Left forelimb (tissue), 1 donor: ENCODE measurements at places on chromosomes 7 and 10.
A peak's percentile ranks its signal among the peaks of the same experiment; 100 is the strongest.

GRCh38 chr10:77560471-77560870 lies 77.1 kb downstream of the KCNMA1 start:
- no peak for DNase-seq

DNA sequence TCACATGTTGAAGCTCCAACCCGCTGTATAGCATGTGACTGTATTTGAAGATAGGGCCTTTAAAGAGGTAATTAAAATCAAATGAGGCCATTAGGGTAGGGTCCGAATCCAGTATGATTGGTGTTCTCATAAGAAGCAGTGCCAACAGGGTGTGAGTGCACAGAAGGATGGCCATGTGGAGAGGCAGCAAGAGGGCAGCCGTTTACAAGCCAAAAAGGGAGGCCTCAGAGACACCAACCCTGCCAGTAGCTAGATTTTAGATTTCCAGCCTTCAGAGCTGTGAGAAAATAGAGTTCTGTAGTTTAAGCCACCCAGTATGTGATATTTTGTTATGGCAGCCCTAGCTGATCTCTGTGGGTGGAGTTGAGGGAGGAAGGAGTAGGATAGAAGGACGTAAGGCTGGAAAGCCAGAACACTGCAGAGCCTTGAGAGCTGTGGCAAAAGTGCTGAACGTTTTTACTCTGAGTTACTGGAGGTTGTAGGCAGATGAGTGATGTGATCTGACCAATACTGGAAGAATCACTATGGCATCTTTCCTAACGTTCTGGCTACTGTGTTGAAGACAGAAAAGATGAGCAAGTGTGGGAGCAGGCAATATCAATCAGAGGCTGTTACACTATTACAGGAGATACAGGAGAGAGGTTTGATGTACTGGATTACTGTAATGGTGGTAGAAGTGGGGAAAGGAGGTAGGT lies 334.9 kb downstream of the ELMO1 start:
- DNase-seq, result no peak

- no peak for DNase-seq
Observed at GRCh38 chr10:32199714-32200394, 143.6 kb upstream of the KIF5B start.

DNA sequence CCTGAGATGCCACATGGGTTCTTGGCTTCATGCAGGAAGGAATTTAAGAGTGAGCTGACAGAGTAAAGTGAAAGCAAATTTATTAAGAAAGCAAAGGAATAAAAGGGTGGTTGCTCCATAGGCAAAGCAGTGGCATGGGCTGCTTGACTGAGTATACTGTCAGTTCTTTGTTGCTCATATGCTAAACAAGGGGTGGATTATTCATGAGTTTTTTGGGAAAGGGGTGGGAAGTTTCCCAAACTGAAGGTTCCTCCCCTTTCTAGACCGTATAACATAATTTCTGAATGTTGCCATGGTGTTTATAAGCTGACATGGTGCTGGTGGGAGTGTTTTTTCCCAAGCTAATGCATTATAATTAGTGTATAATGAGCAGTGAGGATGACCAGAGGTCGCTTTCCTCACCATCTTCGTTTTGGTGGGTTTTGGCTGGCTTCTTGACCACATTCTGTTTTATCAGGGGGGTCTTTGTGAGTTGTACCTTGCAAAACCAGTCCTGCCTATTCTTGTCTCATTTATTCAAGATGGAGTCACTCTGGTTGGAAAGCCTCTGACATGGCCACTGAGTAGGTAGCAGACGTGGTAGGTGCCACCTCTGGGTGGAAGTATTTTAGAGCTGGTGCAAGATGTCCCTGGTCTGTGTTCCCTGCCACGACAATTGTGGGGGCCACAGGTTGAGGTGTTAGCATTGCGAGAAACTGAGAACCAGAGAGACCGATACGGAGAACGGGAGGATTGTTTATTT lies 107.5 kb upstream of the SDK1 start:
- no peak for DNase-seq

- no peak for DNase-seq
Observed at GRCh38 chr7:122301858-122302760, 2.4 kb downstream of the FEZF1 start.

- DNase-seq, result no peak
Observed at GRCh38 chr10:129784291-129784690, 179.8 kb downstream of the EBF3 start.

DNA sequence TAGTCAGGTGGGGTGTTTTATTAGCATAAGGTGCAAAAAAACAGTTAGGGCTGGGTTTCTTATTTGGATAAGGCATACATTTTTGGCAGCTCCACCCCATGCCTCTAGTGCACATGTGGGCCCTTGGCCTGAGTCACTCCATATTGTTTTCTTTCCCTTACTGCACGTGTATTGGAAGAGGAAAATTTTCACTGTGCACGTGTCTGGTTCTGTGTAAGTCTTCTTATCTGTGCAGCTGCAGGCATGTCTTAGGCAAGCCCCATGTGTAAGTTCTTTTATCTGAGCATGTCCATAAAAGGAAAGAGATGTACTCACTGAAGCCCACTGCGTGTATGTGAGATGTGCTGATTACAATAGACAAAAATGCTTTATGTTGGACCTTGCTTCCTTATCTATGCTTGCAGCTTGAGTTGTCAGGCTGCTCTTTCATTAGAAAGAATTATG lies 540.3 kb upstream of the IGFBP3 start:
- no peak for DNase-seq

DNA sequence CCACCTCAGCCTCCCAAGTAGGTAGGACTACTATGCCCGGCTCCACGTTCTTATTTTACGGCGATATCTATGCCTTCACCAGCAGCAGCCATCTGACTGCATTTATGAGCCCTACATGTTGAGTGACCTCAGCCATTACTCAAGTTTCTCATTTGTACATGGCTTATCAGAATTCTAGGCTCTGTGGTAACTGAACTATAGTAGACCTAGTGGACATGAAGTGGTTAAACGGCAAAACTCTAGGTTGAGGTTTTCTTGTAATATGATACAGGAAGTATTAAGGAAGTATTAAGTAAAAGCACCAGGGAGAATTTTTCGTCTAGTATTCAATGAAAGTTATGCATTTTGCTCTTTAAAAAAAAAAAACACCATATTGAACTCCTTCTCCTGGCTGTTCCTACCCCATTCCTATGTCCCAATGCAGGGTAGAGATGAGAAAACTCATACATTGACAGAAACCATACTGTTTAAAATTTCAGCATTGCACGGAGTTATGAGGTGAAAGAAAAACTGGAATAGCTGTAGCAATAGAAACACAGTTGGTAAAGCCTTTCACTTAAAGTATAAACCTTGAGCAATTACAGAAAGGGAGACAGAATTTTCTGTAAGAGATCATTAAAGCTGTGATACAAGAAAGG lies 39.8 kb upstream of the EPC1 start:
- DNase-seq, result no peak

- DNase-seq, result no peak
Observed at GRCh38 chr7:108561047-108561619, 8.4 kb downstream of the THAP5 start.

GRCh38 chr10:75428434-75429158 lies 2.8 kb upstream of the LRMDA start:
- DNase-seq, result no peak

DNA sequence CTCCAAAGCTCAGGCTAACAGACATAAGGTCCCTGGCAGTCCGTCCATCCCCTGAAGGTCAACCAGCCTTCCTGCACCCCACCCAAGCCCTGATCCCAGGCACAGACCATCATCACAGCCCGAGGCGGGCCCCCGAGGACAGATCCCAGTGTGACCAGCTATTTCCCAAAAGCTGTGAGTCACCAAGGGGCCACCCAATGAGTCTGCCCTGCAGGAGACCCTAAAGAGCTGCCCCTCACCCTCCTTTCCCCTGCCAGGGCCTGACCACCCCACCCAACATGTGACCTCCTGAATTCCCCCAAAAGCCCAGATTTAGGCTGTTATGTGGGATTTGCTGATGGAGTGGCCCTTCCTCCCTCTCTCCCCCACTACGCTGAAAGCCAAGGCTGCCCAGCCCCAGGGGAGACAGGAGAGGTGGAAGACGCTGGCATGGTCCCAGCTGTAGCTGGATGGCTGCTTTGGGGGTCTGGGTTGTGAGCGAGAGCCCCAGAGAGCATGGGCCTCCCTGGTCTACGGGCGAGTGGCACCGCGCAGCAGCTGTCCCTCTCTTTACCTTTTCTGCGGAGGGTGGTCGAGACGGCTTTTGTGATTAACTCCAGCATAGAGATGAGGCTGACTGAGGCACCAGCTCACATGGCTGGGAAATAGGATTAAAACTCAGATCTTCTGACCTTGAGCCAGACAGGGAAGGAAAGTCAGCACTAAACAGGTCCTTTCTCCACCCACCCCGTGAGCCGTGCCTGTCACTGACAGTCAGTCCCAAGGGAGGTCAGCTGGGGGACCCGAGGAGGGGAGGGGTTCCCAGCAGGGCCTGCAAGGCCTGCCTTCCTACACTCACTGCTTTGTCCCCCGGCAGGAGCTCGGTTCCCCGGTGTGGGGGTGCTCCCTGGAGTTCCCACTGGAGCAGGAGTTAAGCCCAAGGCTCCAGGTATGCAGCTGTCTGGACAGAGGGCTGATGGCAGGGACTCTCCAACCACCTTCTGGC lies 16.7 kb downstream of the ELN start:
- no peak for DNase-seq

- DNase-seq, result peak; percentile 80
Observed at GRCh38 chr7:64882341-64883112, 20.5 kb upstream of the ZNF273 start.

- no peak for DNase-seq
Observed at GRCh38 chr7:5491251-5492019, 67.8 kb upstream of the TNRC18 start.

DNA sequence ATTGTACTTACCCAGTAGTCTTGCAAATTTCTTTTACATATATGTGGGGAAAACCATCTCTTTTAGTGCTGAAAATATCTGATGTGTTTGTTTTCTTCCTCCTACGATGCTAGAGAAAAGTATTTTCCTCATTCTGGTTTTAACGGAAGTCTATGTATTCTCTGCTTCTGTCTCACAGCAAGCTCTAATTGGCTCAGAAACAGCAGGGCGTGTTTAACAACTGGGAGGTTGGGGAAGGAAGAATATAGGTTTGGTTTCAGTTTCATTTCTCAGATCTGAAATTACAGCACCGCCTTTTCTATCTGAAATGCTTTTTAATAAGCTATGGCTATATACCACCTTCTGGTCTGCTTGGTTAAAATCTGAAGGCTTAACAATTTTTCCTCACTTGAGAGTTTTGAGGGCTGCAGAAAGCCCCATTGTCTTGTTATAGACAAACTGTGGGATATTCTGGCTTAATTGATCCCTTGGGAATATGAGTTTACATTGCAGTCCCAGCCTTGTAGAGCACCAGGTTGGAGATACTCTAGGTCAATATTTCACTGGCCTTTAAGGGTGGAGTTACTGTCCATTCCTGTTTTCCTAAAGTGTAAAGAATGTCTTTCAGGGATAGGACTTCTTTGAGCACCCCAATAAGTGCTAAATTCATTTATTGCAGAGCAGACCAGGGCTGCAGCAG lies at the start of gene SAMD9:
TSS of gene SAMD9 (minus strand) at position 128 of the 679 bp plus-strand sequence. CDS start 11,882 bp downstream, outside the sequence.
- no peak for DNase-seq

DNA sequence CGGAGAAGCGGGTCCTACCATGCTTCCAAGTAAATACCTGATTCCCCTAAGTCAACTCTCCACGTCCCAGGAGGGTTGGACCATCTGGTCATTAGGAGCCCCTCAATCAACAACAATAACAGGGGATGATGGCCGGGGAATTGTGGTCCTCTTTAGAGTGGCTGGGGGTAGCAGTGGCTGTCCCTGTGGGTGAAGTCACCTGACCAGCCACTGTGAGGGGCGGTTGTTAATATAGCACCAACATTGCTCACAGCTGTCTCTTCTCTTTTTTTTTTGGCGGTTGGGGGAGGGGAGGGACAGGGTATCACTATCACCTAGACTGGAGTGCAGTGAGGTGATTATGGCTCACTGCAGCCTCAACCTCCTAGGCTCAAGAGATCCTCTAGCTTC lies 67.9 kb downstream of the SPDYE5 start:
- no peak for DNase-seq

DNA sequence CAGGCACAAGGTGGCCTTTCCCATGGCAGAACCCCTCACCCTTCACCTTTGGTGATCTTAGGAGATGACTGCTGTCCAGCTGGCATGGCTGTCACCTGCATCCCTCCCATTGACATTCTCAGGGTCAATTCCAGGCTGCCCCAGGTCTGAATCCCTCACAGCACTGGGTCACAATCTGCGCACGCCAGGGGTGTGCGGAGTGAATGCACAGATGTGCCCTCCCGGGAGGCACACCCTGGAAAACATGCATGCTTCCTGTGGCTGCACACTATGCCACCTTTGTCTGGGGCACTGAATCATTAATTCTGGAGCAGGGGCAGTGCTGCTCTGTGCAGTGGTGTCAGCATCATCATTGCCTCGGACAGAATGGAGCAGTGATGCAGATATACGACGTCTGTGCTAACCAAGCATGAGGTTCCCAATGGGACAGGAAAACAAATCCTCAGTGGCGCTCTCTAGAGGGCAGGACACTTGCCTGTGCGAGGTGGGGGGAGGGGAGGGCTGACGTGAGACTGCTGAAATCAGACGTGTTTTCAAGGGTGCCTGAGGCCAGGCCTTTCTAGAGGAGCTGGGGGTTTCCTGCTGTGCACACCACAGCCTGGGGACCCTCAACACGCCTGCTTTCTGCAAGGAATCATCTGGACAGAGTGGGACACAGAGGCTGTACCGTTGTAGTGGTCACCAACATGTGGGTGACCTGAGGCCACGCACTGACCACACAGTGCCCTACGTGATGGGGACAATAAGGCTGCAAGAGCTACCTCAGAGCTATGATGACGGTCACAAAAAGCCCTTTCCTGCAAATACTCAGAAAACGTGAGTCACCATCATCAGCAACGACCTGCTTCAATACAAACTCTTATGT lies 77.9 kb downstream of the HIPK2 start:
- no peak for DNase-seq

GRCh38 chr7:117489016-117489415 lies 9.2 kb downstream of the CFTR start:
- DNase-seq, result no peak
